ENCODE measurements at places on chromosomes 6 and 20.

DNA sequence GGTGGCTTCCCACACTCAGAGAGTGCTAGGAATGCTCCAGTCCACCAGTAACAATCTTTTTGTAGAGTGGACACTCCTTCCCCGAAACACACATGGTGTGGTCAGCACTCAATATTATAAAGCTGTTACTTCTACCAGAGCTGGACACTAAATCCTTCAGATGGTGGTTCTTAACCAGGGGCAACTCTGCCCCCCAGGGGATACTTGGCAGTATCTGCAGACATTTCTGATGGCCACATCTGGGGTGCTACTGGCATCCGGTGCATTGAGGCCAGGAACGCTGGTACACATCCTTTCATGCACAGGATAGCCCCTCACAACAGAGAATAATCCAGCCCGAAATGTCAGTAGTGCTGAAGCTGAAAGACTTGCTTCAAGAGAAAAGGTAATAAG, 124.4 kb downstream of the NFATC2 start:
- DNase-seq, result no peak

DNA sequence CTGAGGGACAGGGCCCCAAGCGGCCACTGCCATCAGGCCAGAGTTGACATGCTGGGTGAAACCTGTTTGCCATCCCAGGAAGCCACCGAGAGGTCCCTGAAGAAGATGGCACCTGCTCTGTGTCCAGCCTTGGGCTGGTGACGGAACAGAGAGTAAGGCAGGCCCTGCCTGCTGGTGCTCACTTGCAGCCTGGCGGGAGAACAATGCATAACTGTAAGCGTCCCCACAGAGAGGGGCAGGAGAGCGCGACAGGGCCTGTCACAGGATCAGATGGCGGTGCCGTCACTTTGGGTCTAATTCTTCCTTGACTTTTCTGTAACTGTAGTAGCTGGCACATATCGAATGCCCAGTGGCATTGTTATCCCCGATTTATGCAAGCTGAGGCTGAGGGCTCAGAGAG, 29.0 kb upstream of the VSTM2L start:
- no peak for DNase-seq

DNA sequence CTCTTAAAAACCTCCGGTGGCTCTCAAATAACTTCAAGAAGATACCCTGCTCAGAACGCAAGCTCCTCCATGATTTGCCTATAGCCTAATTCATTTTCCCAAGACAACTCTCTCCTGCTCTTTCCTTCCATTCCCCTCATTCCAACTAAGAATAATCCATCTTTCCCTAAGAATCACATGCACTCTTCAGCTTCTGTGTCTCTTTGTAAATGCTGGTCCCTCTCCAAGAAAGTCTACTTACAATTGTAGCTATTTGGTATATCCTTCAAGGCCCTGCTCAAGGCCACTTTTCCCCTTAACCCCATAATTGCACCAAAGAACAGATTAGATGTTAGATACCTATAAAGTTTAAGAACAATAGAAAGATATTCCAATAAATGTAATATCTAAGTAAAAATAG, 7.4 kb upstream of the HEY2 start:
- DNase-seq, result no peak

- DNase-seq, result no peak
Measured at GRCh38 chr6:80022803-80023202, 18.4 kb downstream of the TTK start.

GRCh38 chr6:150380256-150380655, 11.4 kb downstream of the IYD start:
- DNase-seq, result no peak

DNA sequence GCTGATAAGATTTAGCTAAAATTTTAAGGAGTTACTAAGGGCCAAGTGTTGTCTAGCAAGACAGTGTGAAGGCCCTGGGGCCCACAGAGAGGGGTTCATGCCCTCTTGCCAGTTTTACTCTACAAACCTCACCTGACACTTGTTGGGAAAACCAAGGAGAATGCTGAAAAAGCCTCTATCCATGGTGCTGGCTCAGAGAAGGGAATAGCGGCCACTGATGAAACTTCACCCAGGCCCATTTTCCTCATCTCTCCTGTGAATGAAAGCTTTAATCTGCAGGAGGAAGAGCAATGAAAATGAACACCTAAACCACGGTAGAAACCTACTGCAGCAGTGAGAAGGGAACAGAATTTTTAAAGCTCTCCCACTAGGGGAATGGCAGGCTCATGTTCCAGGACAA, 317.3 kb upstream of the CNR1 start:
- DNase-seq, result no peak

GRCh38 chr6:106225581-106225980, 100.0 kb downstream of the ATG5 start:
- DNase-seq, result no peak

- no peak for DNase-seq
Measured at GRCh38 chr6:22313796-22314195, 17.0 kb upstream of the PRL start.

DNA sequence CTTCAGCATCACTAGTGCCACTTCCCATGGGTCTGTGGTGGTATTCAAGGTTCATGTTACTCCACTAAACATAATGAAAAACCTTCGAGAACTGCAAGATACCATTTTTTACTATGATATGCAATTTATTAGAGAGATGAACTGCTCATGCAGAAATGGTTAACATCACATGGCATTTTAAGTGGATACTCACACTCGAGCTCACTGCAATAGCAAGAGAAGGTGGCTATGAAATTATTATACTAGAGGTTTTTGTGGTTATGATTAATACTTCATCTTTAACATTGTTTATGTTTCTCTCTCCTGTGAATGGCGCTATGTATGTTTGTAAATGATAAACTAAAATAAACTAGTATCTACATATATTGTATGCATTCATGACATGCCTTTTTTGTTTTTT, 35.1 kb downstream of the SCAF8 start:
- DNase-seq, result no peak

DNA sequence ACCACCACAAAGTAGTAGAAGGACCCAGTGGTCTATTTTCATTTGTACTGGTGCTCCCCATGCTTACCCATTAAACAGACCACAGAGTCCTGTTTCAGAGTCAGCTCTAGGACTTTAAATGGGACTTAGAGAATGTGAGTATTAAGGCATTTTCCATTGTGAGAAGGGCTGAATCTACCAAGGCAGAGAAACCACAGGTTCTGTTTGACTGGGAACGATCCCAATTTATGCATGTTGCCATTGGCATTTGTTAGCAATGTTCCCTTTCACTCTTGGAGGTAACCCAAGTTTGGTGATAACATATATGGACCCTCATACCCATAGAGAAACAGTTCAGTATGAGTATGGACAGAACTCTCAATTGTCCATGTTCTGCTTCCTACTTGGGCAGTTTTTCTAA, 672.8 kb downstream of the KIF16B start:
- DNase-seq, result no peak

GRCh38 chr20:53040693-53041589, 68.8 kb downstream of the TSHZ2 start:
- no peak for DNase-seq

DNA sequence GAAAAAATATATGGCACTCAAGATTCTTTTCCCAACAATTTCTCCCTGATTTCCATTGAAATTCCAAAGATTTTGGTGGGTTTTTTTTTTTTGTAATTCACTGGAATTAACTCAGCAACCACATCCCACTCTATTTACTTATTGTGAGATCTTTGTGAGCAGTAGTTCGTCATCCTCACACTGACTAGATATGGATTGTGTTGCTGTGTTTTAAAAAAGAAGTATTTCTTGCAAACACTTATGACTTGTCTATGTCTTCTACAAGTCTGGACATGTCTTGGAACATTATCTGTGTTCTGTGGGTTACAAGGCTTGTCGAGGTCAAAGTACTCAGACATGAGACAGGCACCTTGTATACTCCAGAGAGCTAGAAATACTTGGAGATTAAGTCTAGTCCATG, 7.3 kb upstream of the TENT5A start:
- no peak for DNase-seq

DNA sequence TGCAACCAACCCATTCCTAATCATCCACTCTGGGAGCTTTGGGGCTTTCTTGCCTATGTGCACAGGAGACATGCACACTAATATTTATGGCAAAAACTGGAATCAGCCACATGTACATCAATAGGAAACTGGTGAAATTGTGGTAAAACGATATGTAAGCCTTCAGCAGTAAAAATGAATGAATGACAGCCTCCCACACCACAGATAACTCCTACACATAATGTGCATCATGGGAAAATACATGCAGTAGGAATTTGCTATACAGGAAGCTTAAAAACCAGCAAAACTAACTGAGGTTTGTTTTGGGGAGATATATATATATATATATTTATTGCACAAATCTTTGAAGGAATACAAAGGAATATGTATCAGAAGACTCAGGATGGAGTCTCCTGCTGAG, 47.6 kb downstream of the HLA-G start:
- DNase-seq, result no peak

GRCh38 chr6:350371-350770, 41.2 kb upstream of the IRF4 start:
- DNase-seq, result no peak

DNA sequence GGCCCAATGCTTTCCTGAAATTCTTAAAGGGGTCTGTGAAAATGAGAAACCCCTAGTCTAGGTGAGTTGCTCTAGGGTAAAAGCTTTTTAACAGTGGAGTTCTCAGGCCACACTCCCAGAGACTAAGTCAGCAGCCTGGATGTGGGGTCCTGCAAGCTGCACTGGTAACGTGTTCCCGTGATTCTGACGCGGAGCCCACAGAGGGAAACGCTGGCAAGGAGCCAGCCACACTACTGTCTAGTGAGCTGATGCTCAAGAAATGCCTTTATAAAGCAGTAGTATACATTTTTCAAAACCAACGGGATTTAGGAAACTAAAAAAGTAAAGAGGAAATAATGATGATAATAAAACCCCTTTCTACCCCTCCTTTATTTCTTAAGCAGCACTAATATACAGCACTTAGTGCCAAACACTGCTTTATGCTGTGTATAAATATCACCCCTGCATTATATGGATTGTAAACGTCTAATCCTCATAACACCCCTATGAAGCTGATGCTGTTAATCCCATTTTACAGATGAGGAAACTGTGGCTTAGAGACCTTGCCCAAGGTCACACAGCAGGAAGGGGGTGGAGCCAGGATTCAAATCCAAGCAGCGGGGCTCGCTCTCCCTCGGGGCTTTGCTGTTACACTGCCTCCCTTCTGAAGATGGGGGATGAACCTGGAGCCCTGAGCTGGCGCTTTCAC, 25.0 kb downstream of the KCNK15 start:
- DNase-seq, result no peak

DNA sequence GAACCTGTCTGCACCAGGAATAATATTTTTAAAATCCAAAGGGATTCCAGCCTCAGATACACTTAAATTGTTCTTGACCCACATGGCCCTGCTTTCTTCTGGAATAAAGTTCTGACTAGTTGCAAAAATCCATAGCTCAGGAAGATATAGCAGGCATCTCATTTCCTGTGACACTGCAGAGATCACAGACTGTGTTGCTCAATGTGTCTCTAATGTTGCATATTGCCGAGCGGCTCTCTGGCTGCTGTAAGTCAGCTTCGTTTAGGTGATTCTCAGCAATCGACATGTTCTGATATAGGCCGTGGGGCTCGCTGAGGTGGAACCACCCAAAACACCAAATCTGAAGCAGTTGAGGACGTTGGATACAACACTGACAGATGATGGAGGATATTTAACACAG, 498.3 kb upstream of the AGPAT4 start:
- no peak for DNase-seq

- peak; percentile 67 for DNase-seq
Measured at GRCh38 chr6:169959136-169960002, 207.9 kb downstream of the ERMARD start.

- DNase-seq, result no peak
Measured at GRCh38 chr6:150659046-150659763, 59.5 kb downstream of the PLEKHG1 start.

DNA sequence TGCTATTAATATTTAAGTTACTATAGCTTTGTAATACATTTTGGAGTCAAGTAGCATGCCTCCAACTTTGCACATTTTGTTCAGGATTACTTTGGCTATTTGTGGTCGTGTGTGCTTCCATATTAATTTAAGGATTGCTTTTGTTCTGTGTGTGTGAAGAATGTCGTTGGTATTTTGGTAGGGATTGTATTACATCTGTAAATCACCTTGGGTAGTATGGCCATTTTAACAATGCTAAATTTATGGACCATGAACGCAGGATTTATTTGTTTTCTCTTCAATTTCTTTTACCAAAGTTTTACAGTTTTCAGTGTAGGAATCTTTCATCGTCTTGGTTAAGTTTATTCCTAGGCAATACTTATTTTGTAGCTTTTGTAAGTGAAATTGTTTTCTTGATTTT, 758.0 kb downstream of the FRK start:
- no peak for DNase-seq

GRCh38 chr6:126033696-126034095, 47.4 kb downstream of the TRMT11 start:
- no peak for DNase-seq

GRCh38 chr6:43075670-43076463, at the start of gene PTK7:
Gene PTK7 (plus strand): TSS chr6:43076314. CDS start chr6:43076489, 175 bp downstream.
- DNase-seq, result no peak

GRCh38 chr6:22530506-22530905, 38.9 kb upstream of the HDGFL1 start:
- no peak for DNase-seq

DNA sequence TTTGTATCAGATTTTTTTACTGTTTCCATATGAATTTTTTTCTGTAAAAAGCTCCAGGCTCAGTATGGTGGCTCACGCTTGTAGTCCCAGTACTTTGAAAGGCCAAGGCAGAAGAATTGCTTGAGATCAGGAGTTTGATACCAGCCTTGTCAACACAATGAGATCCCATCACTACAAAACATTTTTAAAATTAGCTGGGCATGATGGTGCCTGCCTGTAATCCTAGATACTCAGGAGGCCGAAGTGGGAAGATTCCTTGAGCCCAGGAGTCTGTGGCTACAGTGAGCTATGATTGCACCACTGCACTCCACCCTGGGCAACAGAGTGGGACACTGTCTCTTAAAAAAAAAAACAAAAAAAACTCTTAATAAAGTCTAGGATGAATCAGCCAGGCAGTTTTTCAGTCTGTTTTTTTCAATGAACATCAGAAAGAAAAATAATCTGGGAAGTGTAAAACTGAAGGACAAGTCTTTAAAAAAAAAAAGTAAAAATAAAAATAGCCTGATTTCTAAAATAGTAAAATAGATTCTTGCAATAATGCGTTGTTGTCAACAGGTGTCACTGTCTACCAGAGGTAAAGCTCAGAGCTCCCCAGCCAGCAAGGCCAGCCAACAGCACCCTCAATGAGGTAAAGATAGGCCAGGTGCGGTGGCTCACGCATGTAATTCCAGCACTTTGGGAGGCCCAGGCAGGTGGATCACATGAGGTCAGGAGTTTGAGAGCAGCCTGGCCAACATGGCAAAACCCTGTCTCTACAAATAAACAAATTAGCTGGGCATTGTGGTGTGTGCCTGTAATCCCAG, 9.3 kb upstream of the ATG5 start:
- peak; percentile 56 for DNase-seq

All from CD4-positive, alpha-beta T cell treated with Interleukin-6 at 100 ng/mL for 8 hours (primary cell).